H9 (cell line): ENCODE measurements at places on chromosomes 4 and X.

DNA sequence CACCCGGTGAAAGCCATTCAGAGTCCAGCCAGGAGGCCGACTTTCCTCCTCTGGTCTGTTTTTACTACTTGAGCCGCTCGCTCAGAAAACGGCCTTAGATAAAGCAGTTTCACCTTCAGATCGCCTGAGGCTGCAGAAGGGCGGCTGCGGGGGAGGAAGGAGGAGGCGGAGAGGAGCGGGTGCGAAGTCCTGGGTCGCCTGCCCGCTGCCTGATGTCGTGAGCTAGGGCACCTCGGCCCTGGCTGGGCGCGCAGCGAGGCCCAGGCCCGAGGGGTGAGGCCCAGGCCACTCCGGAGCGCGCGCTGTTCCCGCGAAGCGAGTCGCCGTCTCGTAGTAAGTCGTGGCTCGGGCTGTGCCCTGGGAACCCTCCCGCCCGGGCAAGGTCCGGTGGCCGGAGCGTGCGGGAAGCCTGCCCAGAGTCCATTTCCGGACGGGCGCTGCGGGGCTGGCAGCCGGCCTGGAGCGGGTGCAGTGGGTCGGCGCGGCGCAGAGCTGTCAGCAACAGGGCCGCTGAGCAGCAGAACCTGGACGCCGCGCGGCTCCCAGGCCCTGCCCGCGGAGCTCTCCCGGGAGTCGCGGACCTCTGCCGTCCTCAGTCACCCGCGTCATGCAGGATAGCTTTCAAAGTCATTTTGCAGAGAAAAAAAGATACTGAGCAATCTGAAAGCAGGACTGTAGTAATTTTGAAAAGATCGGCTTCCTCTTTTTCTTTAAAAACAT lies 18.6 kb downstream of the TRIM2 start:
- H3K4me1 ChIP-seq = 0 out of 2 replicates have a peak, but pooled peaks cover 3% of the 10 kb centered on the region
- H3K4me3 ChIP-seq = peak overlapping the region; percentile 79
- H3K27ac ChIP-seq = no peak overlapping the region
- H3K36me3 ChIP-seq = peaks cover 11% of the 10 kb centered on the region; the same call in 2 of the 3 replicates
- peaks cover 8% of the 10 kb centered on the region; the same call in 1 of the 2 replicates for H3K27me3 ChIP-seq
- peak; percentile 56 for DNase-seq

DNA sequence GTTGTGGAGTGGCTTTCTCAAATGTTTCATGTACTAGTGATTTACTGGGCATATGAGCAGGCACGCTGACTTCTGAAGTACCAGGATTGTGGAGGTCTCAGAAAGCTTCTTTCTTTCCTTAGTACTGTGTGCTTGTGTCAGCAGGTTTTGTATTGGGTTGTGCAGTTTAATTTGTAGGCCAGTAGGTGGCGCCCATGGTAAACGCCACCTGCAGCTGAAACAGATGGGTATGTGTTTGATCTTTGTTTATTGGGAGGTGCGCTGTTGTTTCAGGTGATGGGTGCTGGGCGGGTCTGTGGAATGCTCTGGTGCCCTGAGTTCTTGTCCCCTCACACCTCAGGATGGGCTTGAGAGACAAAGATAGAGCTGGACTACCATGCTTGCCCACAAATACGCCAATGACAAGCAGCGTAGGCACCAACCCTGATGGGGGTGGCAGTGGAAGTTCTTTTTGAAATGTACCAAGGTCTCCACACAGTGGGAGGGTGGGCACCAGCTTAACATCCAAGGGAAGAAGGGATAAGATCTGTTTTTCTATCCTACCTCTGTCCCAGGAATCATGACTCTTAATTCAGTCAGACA lies 141.5 kb downstream of the RPS6KA6 start:
- peaks cover 3% of the 10 kb centered on the region; the same call in 1 of the 2 replicates for H3K36me3 ChIP-seq
- no peak overlapping the region for H3K4me3 ChIP-seq
- DNase-seq = peak; percentile 50
- no peaks in the 10 kb centered on the region for H3K27me3 ChIP-seq
- H3K4me1 ChIP-seq = no peaks in the 10 kb centered on the region

GRCh38 chr4:185566425-185566824 lies 31.1 kb upstream of the PDLIM3 start:
- peaks cover 15% of the 10 kb centered on the region for H3K36me3 ChIP-seq
- DNase-seq = no peak
- no peak overlapping the region for H3K4me3 ChIP-seq

DNA sequence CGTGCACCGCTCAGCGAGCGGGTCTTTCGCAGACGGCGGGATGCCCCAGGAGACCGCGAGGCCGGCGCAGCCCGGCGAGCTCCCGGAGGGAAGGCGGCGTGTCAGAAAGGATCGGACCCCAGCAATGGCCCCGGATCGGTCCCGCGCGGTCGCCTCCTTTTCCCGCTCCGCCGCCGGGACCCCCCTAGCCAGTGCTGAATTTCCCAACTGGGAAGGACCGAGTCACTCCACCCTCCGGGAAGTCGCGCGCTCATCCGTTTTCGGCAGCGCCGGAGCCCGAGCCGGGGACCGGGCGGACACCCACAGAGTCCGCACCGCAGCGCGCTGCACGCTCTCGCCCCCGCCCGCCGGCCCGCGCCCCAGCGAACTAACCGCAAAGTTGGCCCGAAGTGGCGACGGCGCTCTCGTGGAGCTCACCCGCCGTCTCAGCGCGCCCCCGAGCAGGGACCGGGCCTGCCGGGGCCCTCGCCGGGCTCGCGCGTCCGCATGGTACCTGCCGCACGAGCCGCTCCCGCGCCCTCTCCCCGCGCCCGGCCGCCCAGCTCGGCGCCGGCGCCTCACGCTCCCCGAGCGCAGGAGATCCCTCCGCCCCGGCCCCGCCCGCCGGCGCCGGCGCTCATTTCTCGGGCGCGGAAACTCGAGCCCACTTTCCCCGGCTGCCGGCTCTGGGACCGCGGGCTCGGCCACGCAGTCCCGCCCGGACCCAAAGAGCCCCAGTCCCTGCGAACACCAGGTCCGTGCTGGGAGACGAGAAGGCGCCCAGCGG lies at the start of gene FAT1:
Gene FAT1, minus strand, starts transcription at position 565 of the 766 bp plus-strand sequence. CDS start 14,029 bp downstream, outside the sequence.
- H3K36me3 ChIP-seq = no peaks in the 10 kb centered on the region
- peak; percentile 56 for DNase-seq
- H3K27me3 ChIP-seq = no peaks in the 10 kb centered on the region; the same call in 1 of the 2 replicates
- H3K4me3 ChIP-seq = peak within 1 kb of the TSS; percentile 92
- no peaks in the 10 kb centered on the region; the same call in 1 of the 2 replicates for H3K4me1 ChIP-seq
- peak within 1 kb of the TSS; percentile 64 for H3K27ac ChIP-seq

GRCh38 chr4:121827853-121828252 lies 4.2 kb upstream of the CCNA2 start:
- no peak overlapping the region for H3K27ac ChIP-seq
- DNase-seq = no peak
- no peaks in the 10 kb centered on the region for H3K27me3 ChIP-seq

DNA sequence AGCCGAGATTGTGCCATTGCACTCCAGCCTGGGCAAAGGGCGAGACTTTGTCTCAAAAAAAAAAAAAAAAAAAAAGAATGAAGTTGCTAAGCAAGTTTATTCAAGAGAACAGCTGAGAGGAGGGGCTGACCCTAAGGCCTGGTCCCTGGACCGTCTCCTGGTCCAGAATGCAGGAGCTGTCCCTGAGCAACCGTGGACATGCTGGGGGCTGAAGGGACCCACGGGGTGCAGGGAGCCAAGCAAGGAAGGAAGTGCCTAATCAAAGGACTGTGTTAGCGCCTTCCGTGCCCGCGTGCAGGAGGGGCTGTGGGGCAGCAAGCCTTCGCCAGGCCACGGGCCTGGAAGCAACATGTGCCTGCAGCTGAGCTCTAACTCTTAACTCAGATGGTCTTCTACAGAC lies 39.1 kb upstream of the CDKN2AIP start:
- no peaks in the 10 kb centered on the region for H3K36me3 ChIP-seq
- DNase-seq = no peak
- no peak overlapping the region for H3K4me3 ChIP-seq
- no peaks in the 10 kb centered on the region; the same call in 1 of the 2 replicates for H3K4me1 ChIP-seq
- H3K27ac ChIP-seq = no peak overlapping the region

- H3K4me1 ChIP-seq = peaks cover 5% of the 10 kb centered on the region
- H3K27ac ChIP-seq = peak overlapping the region; percentile 45
- no peak overlapping the region for H3K4me3 ChIP-seq
- DNase-seq = no peak
- no peaks in the 10 kb centered on the region for H3K36me3 ChIP-seq
- H3K27me3 ChIP-seq = no peaks in the 10 kb centered on the region
These were observed 858.4 kb downstream of the ADGRL3 start for GRCh38 chr4:62058571-62058970.

DNA sequence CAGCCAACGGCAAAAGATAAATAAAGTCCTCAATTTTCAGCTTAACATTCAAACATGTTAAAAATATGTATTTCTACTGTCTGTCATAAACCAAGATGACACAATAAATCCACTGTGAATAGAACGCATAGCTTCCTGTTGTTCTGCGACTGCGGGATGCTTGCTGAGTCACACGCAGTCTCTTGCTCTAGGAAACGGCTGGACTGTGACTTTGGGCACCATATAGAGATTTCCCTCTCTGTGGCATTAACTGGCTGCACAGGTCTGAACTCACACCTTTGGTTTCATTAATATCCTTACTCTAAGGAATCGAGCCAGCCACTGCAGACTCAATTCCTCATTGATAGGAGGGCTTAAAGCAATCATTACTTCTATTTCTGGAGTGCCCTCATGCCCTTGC lies 8.4 kb downstream of the BEND4 start:
- no peak overlapping the region for H3K27ac ChIP-seq
- DNase-seq = no peak

DNA sequence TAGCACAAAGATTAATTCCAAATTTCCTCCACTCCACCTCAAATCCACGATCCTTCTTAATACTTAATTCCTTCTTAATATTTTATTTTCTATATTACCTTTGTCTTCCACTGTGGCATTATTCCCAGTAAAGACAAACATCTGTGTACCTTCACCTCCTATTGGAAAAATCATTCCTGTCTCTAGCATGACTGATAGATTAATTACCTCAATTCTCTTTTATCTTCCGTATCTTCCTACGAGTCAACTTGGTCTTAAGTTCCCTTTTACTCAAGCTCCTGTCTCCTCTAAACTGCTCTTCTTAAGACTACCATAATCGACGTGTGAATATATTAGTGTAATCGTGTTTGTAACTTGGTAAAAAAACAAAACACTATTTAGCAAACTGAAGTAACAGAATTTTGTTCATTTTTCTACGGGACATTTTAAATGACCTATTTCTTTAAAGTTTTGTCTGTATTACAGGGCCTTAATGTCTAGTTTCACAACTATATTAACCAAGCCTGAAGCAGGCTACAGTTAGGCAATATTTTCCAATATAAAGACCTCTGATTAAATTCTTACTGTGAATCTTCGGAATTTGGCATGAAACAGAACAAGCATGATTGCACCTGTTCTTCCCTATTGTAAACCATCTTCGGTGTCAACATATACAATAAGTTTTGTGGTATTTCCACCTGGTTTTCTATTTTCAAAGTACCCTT lies 1.1 kb upstream of the USP38 start:
- H3K4me1 ChIP-seq = no peaks in the 10 kb centered on the region; the same call in 1 of the 2 replicates
- DNase-seq = no peak
- H3K27me3 ChIP-seq = no peaks in the 10 kb centered on the region
- no peak overlapping the region for H3K27ac ChIP-seq
- peak overlapping the region; percentile 99 for H3K4me3 ChIP-seq
- H3K36me3 ChIP-seq = peaks cover 22% of the 10 kb centered on the region

DNA sequence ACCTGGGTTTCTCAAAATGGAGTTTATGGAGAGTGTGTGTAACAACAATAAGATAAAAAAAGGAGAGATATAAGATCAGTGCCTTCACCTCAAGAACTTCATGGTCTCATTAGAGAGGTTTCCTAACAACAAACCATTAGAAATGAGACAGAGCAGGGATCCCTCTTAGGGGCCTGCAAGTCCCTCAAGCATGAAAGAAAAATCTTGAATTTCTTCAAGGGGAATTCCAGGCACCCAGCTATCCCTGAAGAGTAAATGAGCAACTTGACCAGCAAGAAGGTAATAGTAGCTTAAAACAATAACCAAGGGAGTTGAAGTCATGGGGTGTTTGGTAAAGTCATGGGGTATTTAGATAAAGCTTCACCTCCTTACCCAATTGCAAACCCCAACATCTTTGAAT lies 49.7 kb upstream of the TLR3 start:
- H3K4me1 ChIP-seq = peaks cover 2% of the 10 kb centered on the region; the same call in 1 of the 2 replicates
- no peak for DNase-seq
- H3K4me3 ChIP-seq = no peak overlapping the region
- H3K36me3 ChIP-seq = no peaks in the 10 kb centered on the region
- H3K27me3 ChIP-seq = no peaks in the 10 kb centered on the region

- peak; percentile 73 for DNase-seq
- H3K36me3 ChIP-seq = 0 out of 2 replicates have a peak, but pooled peaks cover 4% of the 10 kb centered on the region
- no peaks in the 10 kb centered on the region for H3K4me1 ChIP-seq
- no peak overlapping the region for H3K27ac ChIP-seq
- H3K4me3 ChIP-seq = no peak overlapping the region
These were observed 125.3 kb downstream of the COL4A6 start for GRCh38 chrX:108312957-108313356.

- H3K4me1 ChIP-seq = no peaks in the 10 kb centered on the region
- no peak overlapping the region for H3K4me3 ChIP-seq
- peaks cover 4% of the 10 kb centered on the region for H3K36me3 ChIP-seq
- no peaks in the 10 kb centered on the region for H3K27me3 ChIP-seq
- H3K27ac ChIP-seq = no peak overlapping the region
These were observed 189.8 kb upstream of the GALNT7 start for GRCh38 chr4:172978848-172979247.

DNA sequence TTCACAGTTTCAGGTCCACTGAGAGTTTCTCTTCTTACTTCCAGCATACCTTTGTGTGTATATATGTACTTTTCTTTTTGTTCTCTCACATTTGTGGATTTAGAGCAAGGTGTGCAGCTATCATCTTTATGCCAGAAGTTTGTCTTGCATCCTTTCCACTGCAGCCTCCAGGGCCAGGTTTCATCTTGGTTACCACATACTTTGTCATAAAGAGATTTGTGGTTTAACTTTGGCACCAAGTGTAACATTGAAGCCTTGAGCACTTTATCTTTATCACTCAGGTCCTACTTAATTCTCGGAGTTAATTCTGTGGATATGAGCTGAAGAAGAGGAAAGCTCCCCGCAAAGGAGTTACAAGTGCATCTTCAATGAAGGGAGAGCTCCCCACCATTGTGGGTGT lies 31.4 kb upstream of the VMA21 start:
- H3K36me3 ChIP-seq = peaks cover 4% of the 10 kb centered on the region; the same call in 1 of the 2 replicates
- no peak overlapping the region for H3K4me3 ChIP-seq
- H3K27ac ChIP-seq = no peak overlapping the region
- H3K4me1 ChIP-seq = no peaks in the 10 kb centered on the region
- no peak for DNase-seq

GRCh38 chr4:5921981-5922380 lies 29.1 kb upstream of the CRMP1 start:
- H3K36me3 ChIP-seq = no peaks in the 10 kb centered on the region
- H3K27ac ChIP-seq = no peak overlapping the region
- H3K4me1 ChIP-seq = peaks cover 4% of the 10 kb centered on the region; the same call in 1 of the 2 replicates
- no peak for DNase-seq

GRCh38 chr4:93157986-93158385 lies 670.6 kb upstream of the ATOH1 start:
- no peaks in the 10 kb centered on the region for H3K27me3 ChIP-seq
- no peak overlapping the region for H3K27ac ChIP-seq
- no peak overlapping the region for H3K4me3 ChIP-seq
- H3K4me1 ChIP-seq = peaks cover 4% of the 10 kb centered on the region; the same call in 1 of the 2 replicates
- no peaks in the 10 kb centered on the region; the same call in 2 of the 3 replicates for H3K36me3 ChIP-seq

- H3K4me1 ChIP-seq = no peaks in the 10 kb centered on the region
- no peaks in the 10 kb centered on the region for H3K27me3 ChIP-seq
- no peak for DNase-seq
- H3K27ac ChIP-seq = no peak overlapping the region
- H3K4me3 ChIP-seq = no peak overlapping the region
- H3K36me3 ChIP-seq = no peaks in the 10 kb centered on the region
These were observed 87.6 kb downstream of the HHIP start for GRCh38 chr4:144733566-144733965.
